ENCODE measurements at places on chromosomes 7 and 10.

DNA sequence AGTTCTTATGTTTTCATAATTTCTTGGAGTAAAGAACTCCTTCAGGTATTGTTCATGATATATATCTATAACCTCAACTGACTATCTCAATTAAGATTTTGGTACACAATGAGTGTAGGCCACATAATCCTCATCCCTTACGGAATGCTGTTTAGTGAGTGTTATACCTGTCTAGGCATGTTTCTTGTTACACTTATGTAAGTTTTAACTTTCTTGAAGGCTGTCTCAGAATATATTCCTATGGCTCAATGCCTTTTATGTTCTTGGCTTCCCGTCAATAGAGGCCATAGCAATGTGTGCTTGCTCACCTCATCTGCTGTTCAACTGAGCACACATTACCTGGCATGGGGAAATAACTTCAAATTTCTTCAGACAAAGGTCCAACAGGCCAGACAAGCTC, 185.1 kb downstream of the CTTNBP2 start:
- DNase-seq: no peak

DNA sequence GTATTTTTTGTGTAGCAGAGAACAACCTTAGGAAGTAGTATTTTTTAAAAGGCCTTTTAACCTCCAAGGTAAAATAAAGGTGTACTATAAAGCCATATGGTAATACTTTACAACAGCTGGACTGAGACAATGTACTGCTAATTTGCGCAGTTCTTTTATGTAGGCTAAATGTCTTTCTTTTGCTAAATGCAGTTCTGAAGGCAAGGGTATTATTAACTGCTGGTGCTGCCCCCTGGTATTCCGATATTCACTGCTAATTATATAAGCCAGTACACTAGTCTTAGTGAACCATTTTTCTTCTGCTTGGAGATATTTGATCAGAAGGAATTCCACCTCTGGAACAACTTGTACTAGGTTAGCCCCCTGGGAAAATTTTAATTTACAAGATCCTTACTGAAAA, 272.0 kb upstream of the FERD3L start:
- DNase-seq: no peak

DNA sequence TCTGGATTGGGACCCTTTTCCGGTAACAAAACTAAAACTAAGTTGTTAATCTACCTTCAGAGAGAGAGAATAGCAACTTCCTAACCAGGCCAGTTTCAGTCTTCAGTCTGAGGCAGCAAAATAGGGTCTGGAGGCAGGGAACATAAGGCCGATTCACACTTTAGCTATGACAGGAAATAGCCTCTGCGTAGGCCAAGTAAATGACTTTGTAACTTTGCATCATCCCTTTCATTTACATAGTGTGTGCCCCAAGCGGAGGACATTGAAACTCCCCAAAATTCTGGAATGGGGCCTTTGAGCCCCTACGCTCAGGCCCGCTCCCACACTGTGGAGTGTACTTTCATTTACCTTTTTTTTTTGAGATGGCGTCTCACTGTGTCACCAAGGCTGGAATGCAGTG, 1.7 kb upstream of the UPP1 start:
- no peak for DNase-seq

DNA sequence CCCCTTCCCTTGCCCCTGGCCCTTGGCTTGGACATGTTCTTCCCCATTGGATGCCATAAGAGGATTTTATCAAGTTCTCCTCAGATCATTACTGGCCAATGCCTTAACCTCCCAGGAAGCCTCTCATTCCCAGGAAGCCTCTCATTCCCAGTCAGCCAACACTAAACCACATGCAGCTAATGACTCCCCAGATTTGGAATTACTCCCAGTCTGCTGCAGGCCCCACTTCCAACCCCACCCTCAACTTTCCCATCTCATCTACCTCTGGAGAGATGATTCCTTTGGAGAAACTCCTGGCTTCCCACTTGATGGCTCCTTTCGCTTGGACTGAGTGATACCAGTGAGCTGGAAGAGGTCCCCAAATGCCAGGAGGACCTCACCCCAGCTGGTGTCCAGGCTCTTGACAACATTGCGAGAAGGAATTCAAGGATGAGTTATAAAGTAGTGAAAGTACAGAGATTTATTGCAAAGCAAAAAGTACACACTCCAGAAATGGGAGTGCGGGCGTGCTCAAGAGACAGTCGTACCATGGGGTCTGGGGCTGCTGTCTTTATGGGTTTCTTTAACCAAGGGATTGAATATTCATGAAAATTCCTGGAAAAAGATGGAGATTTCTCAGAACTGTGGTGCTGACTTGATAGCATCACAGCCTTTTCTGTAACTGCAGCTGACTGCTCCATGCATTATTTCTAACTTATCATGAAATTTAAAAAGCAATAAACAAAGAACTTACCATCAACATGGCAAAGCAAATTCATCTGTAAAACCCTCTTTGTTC, 117.2 kb upstream of the ADCY1 start:
- no peak for DNase-seq

GRCh38 chr7:102184303-102184702, 102.4 kb upstream of the SH2B2 start:
- DNase-seq: no peak

DNA sequence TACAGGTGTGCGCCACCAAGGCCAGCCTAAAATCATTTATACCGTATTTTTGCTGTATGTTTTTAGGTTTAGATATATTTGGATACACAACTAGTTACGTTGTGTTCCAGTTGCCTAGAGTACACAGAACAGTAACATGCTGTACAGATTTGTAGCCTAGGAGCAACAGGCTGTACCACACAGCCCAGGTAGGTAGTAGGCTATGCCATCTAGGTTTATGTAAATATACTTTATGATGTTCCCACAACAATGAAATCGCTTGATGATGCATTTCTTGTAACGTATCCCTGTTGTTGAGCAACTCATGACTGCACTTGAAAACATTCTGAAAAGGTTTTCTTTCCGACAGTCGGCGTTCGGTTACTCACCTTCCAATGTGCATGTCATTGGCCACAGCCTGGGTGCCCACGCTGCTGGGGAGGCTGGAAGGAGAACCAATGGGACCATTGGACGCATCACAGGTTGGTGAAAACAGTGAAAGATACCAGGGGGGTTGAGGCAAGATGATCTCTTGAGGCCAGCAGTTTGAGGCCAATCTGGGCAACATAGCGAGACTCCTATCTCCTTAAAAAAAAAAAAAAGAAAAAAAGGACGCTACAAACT, 7.7 kb downstream of the PNLIP start:
- no peak for DNase-seq

GRCh38 chr7:131570401-131570800, 14.0 kb upstream of the PODXL start:
- DNase-seq: no peak

DNA sequence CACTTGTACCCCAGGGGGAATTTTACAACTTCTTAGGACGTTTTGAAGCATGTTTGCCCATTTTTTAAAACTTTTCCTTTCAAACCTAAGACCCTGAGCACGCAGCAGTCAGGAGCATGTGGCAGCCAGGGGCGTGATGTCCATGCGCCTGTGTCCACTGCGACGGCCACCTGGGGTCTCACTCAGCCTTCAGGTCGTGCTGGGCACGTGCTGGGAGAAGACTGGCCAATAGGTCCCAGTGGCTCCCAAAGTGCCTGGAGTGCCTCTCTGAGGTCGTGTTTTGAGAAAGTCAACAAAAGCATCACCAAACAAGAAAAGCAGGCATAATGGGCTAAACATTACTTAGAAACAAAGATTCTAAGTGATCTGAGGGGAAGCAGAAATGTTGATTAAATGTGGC, 14.8 kb downstream of the LRRC27 start:
- DNase-seq: no peak

GRCh38 chr10:84375011-84375410, 46.6 kb downstream of the CCSER2 start:
- DNase-seq: no peak

DNA sequence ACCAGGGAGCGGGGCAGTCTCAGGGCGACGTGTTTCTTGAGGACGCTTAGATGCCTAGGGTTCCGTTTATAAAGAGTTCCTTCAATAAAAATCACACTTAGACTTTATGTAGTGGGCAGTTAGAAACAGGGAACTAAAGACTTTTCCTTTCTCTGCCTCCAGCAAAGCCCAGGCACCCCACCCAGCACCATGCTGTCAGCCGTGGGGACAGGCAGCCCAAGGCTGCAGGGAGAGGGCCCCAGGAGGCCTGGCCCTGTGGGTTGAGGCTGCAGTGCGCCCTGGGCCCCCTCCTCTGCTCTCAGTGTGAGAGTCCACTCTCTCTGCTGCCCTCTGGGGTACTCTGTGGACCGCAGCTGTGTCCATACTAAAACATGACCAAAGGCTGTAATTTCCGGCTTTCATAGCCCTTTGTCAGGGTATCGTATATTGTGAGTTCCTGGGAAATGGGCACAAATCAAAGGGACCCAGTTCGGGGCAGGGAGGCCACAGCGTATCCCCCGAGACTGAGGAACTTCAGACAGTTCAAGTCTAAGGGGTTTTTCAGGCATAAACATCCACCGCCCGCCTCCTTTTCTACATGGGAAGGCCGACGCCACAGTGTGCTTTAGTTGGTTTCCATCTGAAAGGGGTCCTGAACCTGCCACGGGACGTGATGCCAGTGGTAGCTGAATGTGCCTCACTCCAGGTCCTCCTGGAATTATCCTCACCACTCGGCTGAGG, 59.7 kb downstream of the DNAJB6 start:
- no peak for DNase-seq

GRCh38 chr10:72048450-72049124, 39.8 kb downstream of the SPOCK2 start:
- peak; percentile 90 for DNase-seq

DNA sequence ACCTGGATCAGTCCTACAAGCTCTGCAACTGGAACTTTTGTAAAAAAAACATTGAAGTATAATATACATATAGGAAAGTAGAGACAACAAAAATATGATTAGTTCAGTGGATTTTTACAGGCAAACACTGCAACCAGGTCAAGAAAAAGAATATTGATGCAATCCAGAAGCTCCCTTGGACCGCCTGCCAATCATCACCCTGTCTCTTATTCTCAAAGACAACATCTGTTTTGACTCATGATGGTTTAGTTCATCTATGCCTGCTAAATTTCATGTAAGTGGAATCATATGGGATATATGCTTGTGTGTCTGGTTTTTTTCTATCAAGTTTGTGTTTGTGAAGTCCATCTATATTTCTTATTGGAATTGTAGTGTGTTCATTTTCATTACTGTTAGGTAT, 7.7 kb upstream of the HYCC1 start:
- no peak for DNase-seq

- no peak for DNase-seq
Measured at GRCh38 chr10:110883924-110884323, 12.2 kb downstream of the PDCD4 start.

- DNase-seq: no peak
Measured at GRCh38 chr10:91433620-91434019, 23.5 kb downstream of the HECTD2 start.

DNA sequence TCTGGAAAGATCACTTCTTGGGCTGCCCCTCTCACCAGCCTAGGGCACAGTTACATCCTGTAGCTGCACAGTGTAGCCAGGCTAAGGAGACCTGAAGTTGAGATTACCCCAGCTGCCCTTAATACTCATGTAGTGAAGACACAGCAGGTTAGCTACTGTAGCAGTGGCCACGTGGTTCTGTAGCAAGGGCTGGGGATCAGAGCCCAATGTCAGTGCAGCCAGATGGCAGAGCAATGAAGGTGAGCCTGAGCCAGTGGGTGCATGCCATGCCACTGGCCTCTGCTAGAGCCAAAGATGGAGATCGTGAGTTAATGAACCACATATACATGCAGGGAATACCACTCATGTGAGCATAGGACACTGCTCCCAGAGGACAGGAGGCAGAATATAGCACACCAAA, 15.5 kb downstream of the AMPH start:
- DNase-seq: no peak

GRCh38 chr7:27560706-27561235, 101.9 kb downstream of the HIBADH start:
- DNase-seq: no peak

DNA sequence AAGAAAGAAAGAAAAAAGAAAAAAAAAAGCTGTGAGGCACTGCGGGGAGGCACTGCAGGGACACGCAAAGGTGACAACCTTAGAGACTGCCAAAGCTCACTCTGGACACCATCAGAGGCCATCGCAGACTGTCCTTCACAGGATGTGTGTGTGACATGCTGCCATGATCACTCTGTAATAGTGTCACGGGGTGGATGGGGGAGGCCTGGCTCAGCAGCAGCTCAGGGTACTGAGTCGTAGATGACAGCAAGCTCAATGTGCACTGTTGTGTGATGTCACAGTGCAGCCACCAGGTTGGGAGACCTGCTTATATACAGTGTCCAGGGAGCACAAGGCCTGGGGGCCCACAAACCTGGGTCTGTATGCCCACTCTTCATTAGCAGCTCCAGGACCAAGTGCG, 83.3 kb downstream of the SLIT1 start:
- no peak for DNase-seq

GRCh38 chr7:136086712-136087111, 109.6 kb upstream of the MTPN start:
- no peak for DNase-seq

GRCh38 chr10:12594448-12594944, 245.1 kb downstream of the CAMK1D start:
- DNase-seq: no peak

DNA sequence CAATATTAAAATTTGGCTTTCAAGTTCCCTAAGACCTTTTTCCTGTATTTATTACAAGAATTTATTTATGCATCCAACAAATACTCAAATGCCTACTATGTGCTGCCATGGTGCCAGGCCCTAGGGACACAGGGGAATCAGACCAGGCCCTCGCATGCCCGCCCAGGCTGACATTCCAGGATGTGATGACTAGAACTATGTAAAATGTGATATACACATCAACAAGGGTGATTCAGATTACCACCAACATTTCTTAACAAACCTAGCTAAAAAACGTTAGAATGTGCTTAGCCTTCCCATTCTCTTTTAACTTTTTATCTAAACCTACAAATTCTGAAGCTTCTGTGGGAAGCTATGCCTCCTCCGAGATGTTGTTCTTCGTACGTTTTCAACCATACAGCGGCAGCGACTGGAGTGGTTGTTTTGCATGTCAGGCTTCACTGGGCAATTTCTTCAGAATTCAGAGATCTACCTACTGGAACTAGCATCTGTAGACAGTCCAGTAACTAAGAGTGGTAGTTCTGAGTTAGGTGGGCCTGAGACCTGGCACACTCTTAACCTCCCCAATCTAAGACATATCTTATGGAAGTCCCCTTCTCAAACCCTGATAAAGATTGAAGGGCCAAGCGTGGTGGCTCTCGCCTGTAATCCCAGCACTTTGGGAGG, 22.1 kb downstream of the GNA12 start:
- no peak for DNase-seq

GRCh38 chr7:100563100-100563564, 10.6 kb downstream of the SAP25 start:
- DNase-seq: no peak

DNA sequence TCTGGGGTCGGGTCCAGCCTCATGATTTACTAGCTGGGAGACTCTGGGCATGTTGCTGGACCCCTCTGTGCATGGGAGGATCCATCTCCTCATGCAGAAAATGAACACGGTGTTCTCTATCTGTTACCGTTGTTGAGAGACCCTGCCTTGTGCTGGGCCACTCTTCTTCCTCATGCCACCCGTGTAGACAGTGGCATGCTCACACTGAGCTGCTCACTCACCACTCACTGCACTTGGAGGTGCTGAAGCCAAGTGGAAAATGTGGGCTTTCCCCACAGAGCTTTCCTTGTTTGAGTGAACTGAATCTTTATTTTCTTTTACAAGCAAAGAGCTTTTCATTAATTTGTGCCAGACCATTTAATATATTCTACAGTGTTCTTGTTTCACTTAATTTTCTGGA, 77.5 kb upstream of the GDF10 start:
- no peak for DNase-seq

GRCh38 chr7:90347759-90348158, 1.2 kb downstream of the GTPBP10 start:
- no peak for DNase-seq
